ENCODE measurements at places on chromosomes 5 and 9. TPM values are rescaled to one million over a fixed set of nuclear protein-coding genes. Genes with fewer than 3 reads are reported as not detected.

Gene HINT1
- total RNA-seq = 178 TPM

Gene FOXD4L4
- 0.15 TPM for total RNA-seq

Gene SPINK6
- total RNA-seq = not detected

Gene GLIPR2
- total RNA-seq = 1.5 TPM

Gene FUT7
- total RNA-seq = 0.08 TPM

Gene DMRTA1
- total RNA-seq = 6.9 TPM

Gene CTSV
- 0.15 TPM for total RNA-seq

Gene CDH9
- total RNA-seq = not detected

- DNase-seq = peak; percentile 76
Observed at GRCh38 chr9:136617746-136618579, 44.8 kb upstream of the EGFL7 start.

GRCh38 chr9:93825348-93826115 is 129.6 kb downstream of the BARX1 start:
- peak; percentile 23 for DNase-seq

GRCh38 chr9:112819635-112820496 is 69.3 kb downstream of the SNX30 start:
- DNase-seq = no peak

DNA sequence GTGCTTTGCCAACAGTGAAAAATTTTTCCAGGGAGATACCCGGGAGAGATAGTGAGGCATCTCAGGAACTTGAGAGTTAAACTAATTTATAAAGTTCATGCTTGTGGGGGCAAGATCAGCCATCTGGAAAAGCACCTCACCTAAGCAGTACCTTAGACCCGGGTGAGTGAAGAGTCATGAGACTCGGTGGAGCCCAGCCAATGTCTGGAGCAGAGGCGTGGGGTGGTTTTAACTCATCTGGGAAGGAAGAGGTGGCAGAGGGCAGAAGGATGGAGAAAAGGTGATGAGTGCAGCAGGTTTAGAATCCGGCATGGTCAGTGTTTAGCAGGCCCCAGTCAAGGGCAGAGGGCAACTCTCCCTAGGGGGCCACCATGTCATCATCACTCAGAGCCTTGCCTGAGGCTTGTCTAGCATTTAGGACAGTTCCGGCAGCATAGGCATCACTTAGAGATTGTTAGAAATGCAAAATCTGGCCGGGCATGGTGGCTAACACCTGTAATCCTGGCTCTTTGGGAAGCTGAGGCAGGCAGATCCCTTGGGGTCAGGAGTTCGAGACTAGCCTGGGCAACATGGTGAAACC is 4.3 kb upstream of the RNF183 start:
- DNase-seq = no peak

GRCh38 chr5:164504141-164504772 is 998.8 kb downstream of the MAT2B start:
- no peak for DNase-seq

GRCh38 chr5:136750224-136750862 is 385.0 kb upstream of the TRPC7 start:
- no peak for DNase-seq

- DNase-seq = no peak
Observed at GRCh38 chr5:128062172-128062746, 21.3 kb upstream of the SLC12A2 start.

- no peak for DNase-seq
Observed at GRCh38 chr9:130589754-130590153, 10.4 kb downstream of the FUBP3 start.

DNA sequence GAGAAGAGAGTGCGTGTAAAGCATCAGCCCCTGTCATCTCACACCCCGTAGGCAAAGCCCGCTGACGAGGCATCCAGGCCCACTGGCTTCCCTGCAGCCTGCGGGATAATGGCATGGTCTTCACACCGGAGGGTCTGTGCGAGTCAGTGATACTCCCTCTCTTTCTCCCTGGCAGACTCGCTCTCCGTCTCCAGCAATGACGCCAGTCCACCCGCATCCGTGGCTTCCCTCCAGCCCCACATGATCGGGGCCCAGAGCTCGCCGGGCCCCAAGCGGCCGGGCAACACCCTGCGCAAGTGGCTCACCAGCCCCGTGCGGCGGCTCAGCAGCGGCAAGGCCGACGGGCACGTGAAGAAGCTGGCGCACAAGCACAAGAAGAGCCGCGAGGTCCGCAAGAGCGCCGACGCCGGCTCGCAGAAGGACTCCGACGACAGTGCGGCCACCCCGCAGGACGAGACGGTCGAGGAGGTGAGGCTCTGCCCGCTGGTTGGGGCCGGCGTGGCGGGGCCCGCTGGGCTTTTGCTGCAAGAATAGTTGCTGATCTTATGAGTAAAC is 120.7 kb upstream of the OTULINL start:
- no peak for DNase-seq

DNA sequence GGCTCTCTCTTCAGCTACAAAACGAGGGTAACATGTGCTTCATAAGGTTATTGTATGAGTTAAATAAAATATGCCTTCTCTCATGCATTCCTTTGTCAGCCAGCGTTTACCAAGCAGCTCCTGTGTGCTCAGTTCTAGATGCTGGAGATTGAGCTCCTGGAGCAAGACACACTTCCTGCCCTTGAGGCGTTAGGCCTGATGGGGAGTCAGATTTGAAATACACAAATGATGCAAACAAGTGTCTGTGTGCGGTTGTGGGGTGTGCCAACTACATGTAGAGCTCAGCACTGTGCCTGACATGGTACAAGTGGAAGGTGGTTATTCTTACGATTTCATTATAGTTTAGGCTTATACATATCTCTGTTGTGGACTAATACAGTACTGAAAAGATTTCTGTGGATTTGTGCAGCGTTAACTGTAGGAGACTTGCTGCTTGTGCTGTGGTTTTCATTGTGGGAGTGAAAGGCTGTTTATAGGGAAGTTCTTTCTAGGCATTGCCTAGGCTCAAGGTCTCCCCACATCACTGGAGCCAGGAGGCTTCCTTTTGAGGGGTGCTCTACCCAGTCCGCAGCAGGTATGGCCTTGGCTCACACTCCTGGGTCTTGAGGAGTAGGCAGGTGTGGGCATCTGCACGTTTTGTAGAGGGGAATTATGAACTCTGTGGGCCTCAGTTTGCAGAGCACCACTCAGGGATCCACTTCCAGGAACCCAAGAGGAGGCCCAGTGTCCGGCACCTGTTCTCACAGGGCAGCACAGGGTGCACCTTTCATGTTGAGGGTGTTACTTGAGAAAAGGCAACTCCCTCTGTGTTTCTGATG is 39.8 kb upstream of the ANGPTL2 start:
- DNase-seq = peak; percentile 33

All from left lobe of liver (tissue), 2 donors.